ENCODE measurements at places on chromosomes 6 and 20. TPM values are rescaled to one million over a fixed set of nuclear protein-coding genes. Genes with fewer than 3 reads are reported as not detected.

Gene LHFPL5
- total RNA-seq: not detected

Gene MUC22
- not detected for total RNA-seq

Gene GCNT2
- total RNA-seq: 16.7 TPM

Gene RNASET2
- total RNA-seq: 51.9 TPM

- no peak for DNase-seq
Observed at GRCh38 chr6:70353448-70353847, 50.6 kb upstream of the COL9A1 start.

DNA sequence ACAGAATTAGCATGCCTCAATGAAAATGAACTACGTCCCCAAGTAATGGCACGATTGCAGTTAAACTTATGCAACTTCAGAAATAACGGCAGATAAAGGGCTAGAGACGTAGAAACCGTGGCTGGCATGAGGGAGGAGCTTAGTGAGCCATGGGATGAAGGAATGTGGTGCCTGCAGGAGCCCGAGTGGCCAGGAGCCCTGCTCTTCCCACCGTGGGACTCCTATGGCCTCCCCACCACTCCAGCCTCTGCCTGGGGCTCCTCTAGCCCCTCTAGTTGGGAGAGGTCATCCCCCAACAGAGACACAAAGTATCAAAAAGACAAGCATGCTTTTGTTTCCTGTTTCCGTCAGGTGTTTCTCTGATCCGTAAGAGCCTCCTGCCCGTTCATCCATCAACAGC lies 75.1 kb upstream of the BHLHE23 start:
- DNase-seq: no peak

GRCh38 chr20:38633577-38634093 lies 32.0 kb downstream of the ARHGAP40 start:
- DNase-seq: no peak

Measured in ascending aorta (tissue), 2 donors.